ENCODE measurements at places on chromosomes 13 and 19. TPM values are rescaled to one million over a fixed set of nuclear protein-coding genes. Genes with fewer than 3 reads are reported as not detected.

Gene KLHL1
- total RNA-seq, result not detected

Gene PRODH2
- total RNA-seq, result not detected

Gene TMC4
- total RNA-seq, result not detected

Gene CASP14
- not detected for total RNA-seq

Gene TMEM238
- total RNA-seq, result 4.5 TPM

Gene ZC3H13
- total RNA-seq, result 34.7 TPM

Gene UNC13A
- total RNA-seq, result 0.60 TPM

Gene CEBPG
- total RNA-seq, result 16.1 TPM

GRCh38 chr19:6828698-6829633, 56.5 kb downstream of the VAV1 start:
- DNase-seq, result no peak

DNA sequence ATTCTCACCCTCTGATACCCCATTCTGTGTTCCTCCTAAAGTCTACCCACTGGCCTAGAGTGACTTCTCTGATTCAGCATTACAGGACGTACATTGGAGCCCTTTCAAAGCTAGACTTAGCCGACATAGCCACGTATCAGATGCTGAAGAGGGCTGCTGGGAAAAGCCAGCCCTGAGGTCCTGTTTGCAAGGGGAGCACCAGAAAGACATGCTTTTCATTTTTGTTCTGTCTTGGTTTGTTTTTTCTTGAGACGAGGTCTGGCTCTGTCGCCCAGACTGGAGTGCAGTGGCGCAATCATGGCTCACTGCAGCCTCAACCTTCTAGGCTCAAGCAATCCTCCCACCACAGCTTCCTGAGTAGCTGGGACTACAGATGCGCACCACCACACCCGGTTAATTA, 6.3 kb upstream of the ZSWIM4 start:
- DNase-seq, result no peak

DNA sequence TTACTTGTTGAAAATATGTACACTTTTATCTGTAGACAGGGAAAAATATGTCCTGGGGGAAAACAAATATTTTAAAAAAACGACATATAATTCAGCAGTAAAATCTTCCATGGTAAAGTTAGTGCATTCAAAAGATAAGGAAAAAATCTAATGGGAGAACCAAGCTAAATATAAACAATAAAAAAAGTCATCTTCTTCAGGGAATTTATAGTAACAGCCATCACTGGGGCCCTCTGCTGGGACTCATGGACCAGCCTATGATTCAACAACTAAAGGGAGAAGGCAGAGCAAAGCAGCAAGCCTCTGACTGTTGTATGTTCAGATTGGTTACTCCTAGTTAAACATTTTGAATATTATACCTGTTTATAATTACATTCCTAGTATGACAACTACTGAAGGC, 93.0 kb downstream of the ITGBL1 start:
- DNase-seq, result no peak

- DNase-seq, result no peak
Measured at GRCh38 chr19:45496349-45496953, 396 bp downstream of the RTN2 start.

DNA sequence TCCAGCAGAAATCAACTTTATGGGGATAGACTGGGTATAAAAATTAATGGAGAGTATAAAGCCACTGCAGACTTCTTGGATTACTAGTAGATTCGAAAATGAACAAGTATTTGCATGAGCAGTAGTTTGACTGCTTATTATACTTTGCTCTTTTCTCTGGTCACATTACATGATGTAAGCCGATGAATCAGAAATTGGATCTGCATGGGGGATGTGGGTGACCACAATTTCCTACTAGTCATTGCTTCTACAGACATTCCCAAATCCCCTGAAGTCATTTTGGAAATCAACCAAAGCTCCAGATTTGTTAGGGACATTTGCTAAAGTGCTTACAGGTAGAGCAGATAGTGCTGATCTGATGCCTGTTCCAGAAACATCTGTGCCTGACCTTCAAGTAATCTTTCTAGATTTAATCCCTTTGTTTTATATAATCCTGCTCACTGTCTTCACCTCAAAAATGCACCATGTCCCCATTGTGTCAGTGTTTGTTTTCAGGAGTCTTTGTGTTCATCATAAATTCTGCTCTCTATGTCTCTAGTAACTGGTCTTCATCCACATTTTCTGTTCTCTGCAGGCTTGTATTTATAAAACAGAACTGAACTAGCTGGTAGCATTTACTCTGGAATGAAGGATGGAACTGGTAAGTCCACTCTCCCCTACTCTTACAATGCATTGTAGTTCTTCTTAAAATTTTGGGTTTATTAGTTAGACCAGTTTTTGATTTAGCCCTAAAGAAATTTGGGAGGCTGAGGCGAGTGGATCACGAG, 201.5 kb upstream of the CSNK1A1L start:
- no peak for DNase-seq

GRCh38 chr19:8517551-8518442, 3.8 kb upstream of the ZNF414 start:
- peak; percentile 20 for DNase-seq

GRCh38 chr19:54047616-54048015, 16.1 kb downstream of the VSTM1 start:
- no peak for DNase-seq

DNA sequence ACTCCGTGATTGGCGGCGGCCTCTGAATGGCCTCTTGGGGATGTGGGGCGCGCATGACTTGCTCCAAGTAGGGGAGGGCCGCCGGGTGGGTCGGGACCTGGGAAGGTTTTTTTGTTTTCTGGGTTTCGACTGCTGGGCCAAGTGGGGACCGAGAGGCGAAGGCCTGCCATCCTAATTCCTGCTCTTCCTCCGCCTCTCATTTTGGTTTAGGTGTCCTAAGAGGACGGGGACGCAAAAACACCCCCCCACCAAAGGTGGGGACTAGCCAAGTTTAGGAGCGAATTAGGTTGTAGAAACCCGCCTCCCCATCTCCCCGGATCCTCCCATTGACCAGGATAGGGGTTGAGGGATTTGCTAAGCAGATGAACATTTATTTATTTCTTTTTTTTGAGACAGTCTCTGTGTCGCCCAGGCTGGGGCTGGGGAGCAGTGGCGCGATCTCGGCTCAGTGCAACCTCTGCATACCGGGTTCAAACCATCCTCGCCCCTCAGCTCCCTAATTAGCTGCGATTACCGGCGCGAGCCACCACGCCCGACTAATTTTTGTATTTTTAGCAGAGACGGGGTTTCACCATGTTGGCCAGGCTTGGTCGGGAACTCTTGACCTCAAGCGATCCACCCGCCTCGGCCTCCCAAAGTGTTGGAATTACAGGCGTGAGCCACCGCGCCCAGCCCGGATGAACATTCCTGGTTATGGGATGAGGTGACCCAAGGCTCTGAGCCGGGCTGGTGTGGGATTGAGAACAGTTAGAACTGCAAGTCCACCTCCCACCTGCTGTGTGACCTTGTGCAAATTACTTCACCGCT, 838 bp downstream of the PPP2R1A start:
- no peak for DNase-seq

GRCh38 chr19:51652266-51652665, 5.6 kb upstream of the SIGLEC14 start:
- no peak for DNase-seq

DNA sequence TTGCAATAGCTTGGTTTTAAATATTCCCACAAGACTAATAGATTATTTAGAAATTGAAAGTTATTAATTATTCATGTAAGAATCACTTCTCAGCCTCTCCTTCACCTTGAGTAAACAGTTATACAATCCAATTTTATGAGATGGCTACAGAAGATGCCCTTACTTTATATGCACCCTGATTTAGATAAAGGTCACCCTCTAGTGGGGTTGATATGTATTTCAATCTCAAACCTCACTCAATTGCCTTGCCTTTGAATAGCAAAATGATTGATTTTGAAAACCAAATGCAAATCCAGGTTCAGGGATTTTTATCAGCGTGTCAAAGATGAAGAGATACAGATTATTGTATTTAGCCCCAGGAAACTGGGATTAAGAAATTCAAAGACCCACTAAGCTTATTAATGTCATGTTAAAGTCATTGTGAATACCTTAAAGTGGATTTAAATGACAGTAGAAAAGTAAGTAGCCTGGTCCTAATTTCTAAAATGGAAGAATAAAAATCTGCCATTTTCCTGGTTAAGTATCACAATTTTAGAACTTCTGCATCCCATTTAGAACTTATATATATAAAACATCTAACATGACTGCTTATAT, 305.1 kb downstream of the ITGBL1 start:
- no peak for DNase-seq

GRCh38 chr13:51235186-51235585, 13.0 kb downstream of the FAM124A start:
- DNase-seq, result no peak

- no peak for DNase-seq
Measured at GRCh38 chr13:31261241-31261640, 61.5 kb downstream of the B3GLCT start.

GRCh38 chr19:2041683-2042484, 9.2 kb downstream of the MKNK2 start:
- DNase-seq, result peak; percentile 96

DNA sequence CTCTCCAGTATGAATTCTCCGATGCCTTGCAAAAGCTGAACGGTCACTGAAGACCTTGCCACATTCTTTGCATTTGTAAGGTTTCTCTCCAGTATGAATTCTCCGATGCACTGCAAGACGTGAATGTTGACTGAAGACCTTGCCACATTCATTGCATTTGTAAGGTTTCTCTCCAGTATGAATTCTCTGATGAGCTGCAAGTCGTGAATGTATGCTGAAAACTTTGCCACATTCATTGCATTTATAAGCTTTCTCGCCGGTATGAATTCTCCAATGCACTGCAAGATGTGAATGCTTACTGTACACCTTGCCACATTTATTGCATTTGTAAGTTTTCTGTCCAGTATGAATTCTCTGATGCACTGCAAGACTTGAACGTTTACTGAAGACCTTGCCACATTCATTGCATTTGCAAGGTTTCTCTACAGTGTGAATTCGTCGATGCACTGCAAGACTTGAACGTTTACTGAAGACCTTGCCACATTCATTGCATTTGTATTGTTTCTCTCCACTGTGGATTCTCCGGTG, 20.0 kb upstream of the ZNF841 start:
- no peak for DNase-seq

DNA sequence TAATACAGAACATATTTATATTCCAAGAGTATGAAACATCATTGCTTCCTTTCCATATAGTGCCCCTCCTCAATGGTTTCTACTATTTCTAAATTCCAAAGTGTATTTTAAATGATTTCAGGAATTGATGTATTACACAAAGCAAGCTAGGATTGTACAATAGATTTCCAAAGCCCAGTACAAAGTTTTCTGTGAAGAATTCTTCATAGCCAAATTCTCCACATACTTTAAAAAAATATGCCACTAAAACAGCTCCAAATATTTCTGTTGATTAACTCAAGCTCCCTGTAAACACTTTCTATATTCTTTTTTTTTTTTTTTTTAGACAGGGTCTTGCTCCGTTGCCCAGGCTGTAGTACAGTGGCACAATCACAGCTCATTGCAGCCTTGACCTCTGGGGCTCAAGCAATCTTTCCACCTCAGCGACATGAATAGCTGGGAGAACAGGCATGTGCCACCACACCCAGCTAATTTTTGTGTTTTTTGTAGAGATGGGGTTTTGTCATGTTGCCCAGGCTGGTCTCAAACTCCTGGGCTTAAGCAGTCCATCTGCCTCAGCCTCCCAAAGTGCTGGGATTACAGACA, 50.6 kb downstream of the ELF1 start:
- no peak for DNase-seq

GRCh38 chr13:20823071-20823470, 49.3 kb upstream of the EEF1AKMT1 start:
- DNase-seq, result no peak

DNA sequence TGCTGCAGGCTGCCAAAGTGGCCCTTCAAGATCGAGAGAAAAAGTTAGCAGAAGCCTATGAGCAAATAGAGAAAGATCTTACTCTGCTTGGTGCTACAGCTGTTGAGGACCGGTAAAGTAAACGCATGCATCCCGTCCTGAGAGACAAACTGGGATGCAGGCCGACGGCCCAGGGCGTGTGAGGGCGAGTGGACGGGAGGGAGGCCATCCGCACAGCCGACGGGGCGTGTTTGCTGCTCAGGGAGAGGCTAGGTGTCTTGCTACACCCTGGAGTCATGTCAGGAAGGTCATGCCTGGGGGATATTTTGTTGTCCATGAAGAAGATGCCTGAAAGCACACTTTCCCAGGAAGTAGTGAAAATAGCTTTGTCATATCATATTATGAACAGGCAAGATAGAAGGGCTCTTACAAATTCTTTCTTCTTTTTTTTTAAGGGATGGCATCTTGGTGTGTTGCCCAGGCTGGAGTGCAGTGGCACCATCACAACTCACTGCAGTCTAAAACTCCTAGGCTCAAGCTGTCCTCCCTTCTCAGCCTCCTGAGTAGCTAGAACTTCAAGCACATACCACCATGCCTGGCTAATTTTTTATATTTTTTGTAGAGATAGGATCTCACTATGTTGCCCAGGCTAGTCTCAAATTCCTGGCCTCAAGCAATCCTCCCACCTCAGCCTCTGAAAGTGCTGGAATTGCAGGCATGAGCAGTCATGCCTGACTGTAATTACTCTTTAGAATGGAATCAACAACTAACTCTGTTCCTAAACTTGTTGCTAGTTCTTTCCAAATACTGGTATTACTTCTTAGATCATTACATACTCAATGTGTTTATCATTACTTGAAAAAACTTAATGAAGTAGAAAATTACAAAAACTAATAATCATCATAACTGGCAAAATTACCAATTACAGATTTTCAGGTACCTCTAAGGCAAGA, 117.6 kb upstream of the MCF2L start:
- DNase-seq, result no peak

DNA sequence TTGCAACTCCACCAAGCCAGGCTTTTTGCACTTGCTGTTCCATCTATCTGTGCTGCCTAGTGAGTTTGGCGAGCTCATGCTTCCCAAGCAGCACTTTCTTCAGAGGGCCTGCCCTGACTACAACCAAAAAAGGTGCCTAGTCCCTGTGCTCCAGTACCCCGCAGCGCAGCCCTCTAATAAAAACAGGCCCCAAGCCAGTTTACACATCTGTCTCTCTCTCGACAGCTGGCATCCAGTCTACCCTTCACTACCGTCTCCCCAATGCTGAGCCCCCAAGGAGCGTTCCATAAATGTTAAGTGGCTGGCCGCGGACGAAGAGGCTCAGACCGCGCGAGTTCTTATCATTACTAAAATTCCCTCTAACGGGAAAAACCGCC, 512 bp downstream of the MED4 start:
- no peak for DNase-seq

DNA sequence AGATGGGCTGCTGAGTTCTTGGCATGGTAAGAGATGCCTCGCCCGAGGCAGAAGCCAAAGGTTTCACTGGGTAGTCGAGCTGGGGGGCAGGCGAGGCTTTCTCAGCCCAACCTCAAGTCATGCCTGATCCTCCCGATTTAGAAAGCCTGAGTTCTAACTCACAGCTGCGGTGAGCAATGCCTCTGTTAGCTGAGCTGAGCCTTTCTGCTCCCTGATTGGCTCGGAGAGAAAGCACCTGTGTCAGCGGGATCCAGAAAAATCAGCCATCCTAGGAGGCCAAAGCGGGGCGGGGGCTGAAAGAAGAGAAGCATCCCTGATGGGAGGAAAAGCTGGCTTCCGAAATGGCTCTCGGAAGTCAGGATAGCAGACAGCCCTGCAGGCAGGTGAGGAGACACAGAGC, 44.7 kb downstream of the CACNA1A start:
- DNase-seq, result no peak

GRCh38 chr13:101398191-101398590, 18.1 kb downstream of the NALCN start:
- no peak for DNase-seq
